Nucleus accumbens (tissue), 56 donors: ENCODE measurements at places on chromosomes 7 and 10.

DNA sequence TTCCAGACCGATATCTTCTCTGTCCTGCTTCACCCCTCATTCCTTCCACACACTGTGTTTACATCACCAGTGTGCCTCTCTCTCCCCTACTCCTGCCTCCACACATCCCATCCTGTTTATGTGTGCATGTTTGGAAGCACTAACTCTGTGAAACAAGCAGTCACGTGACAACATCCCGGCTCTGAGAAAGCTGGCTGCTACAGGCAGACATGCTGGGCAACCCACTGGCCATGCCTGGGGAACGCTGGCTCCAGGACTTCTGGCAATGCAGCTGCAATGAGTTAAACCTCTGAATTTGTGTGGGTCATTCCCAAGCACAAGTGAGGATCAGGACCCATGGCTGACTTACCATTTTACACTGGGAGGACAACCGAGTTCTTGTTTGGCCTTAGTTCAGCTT, 74.0 kb downstream of the WNT2 start:
- DNase-seq, result peak; percentile 8

DNA sequence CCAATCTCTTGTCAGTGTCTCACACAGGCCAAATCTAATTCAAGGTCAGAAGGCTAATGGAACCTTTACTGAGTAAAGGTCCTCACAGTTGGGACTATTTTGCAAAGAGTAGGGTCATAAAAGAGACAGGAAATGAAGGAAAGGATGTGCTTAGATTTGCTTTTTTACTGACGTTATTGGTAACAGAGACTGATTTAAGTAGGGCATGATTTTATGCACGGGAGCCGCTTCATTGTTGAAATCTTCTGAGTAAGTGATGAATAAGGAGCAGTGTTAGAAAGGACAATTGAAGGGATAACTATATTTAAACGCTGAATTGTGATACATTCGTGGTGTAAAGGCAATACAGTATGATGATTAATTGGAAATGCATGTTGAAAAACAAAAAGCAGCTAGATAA, 261.5 kb downstream of the MALRD1 start:
- no peak for DNase-seq

DNA sequence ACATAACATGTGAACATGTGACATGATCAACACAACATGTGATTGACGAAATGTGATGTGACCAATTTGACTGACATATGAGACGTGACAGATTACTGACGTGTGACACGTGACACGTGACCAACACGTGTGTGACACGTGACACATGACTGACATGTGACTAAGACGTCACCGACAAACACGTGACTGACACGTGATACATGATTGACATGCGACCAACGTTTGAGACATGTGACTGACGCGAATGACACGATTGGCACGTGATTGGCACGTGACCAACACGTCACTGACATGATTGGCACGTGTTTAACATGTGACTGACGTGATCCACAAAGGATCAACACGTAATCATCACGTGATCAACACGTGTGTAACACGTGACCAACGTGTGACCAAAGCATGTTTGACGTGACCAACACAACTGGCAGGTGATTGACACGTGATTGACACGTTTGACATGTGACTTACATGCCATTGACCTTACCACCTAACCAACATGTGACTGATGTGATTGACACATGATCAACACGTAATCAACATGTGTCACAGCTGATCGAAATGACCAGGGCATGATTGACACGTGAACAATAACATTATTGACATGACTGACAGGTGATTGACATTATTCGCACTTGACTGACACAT, 23.7 kb downstream of the CRPPA start:
- no peak for DNase-seq

GRCh38 chr7:100539436-100540006, 518 bp downstream of the AGFG2 start:
- DNase-seq, result no peak

DNA sequence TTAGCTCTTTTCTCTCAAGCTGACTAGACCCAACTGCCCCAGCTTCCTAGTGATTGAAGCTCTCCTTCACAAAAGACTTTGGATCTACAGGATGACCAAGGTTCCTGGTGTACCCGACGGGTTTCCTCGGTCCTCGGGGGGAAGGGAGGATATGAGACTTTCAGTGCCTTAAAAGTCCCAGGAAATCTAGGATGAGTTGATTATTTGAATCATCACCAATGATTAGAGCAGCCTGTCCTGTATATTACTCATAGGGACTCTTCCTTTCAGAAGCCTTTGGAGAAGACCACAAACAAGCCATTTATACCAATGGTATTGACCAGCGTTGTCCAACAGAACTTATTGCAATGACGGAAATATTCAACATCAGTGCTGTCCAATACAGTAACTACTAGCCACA, 6.1 kb upstream of the ACTA2 start:
- DNase-seq, result no peak

DNA sequence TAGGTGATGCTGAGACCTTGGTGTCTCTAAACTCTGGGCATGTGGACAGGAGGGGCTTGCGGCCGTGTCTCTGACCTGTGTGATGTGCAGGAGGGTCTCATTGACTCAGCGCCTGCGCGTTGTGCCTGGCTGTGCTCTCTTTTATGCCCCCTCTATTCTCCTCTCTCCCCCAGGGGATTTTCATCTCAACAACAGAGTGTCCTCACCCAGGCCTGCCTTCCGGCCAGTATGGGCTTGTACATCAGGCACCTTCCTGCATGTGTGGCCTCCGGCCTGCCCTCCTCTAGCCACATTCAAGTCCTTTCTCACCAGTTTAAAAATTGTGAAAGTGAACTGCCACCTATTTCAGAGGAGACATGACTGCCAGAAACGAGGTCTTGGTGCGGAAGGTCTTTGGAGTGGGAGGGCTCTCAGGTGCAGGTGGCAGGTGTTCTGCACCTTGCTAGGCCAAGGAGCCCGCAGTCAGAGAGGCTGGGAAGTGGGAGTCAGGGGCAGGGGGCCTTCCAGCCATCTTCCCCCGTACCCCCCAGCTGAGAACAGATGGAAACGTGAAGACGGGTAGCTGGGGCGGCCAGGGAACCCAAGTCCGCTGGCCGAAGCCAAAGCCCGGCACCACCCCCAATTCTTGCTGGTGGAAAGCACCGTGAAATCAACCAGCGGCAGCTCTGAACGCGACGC, 531 bp upstream of the INTS15 start:
- DNase-seq, result no peak

- DNase-seq, result no peak
These were observed 156.8 kb downstream of the FZD1 start for GRCh38 chr7:91421018-91421417.

- no peak for DNase-seq
These were observed 117.8 kb upstream of the MYO3A start for GRCh38 chr10:25815999-25816768.

GRCh38 chr10:10516346-10517130, 501.1 kb upstream of the CELF2 start:
- no peak for DNase-seq

- no peak for DNase-seq
These were observed 107.2 kb downstream of the RUNDC3B start for GRCh38 chr7:87735360-87735759.

GRCh38 chr7:102403563-102403962, 7.4 kb downstream of the PRKRIP1 start:
- DNase-seq, result no peak

GRCh38 chr10:29709484-29710002, 74.8 kb upstream of the SVIL start:
- no peak for DNase-seq

DNA sequence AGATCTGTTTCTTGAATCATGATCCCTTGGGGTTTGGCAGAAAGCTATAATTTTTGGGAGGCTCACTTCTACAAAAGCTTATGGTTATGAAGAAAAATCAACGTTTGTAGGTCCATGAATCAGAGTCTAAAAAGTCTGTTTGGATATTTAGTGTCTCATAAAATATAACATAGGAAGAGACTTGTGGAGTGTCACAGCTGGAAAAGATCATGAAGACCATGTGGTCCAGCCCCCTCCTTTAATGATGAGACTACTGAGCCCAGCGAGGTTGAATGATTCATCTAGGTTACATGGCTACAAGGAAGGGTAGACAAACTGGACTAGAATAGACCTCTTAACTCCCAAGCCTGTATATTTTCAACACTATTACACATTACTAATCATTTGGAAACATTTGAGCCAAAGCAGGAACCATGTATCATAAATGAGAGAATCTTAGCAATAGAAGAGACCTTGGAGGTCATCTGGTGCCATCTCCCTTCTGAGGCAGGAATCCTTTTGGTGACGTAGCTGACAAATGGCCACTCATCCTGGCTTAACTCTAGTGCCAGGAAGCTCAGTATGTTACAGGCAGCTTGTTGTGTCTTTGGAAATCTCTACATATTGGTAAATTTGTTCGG, 152.5 kb downstream of the CREB5 start:
- no peak for DNase-seq

- DNase-seq, result no peak
These were observed 108.8 kb downstream of the ADCY1 start for GRCh38 chr7:45682836-45683555.

DNA sequence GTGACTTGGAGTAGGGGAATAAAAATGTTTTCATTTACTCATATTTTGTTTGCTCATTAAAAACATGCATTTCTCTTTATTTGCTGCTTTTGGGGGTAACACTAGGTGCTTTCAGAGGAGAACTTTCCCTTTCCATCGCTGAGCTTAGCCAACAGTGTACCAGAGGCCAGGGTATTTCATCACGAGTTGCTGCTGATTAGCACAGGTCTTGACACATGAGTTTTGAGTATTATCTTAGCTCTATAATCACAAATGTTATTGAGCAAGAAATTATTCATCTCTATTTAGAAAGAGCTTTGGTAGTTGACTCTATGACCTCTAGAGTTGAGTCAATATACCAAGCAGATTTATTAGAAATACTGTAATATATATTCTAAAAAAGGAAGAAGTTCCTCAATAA, 375.9 kb downstream of the NXPH1 start:
- no peak for DNase-seq

DNA sequence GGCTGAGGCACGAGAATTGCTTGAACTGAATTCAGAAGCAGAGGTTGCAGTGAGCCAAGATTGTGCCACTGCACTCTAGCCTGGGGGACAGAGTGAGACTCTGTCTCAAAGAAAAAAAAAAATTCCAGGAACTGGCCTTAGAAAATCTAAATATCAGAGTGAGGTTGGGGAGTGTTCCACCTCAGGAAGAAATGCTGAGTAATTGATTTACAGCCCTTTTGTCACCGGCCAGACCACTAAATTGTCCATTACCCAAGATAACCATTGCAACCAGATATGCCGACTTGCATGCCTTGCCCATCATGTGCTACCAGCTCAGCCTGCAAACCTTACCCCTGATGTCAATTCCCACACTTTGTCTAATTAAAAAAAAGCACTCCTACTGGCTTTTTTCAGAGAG, 42.4 kb downstream of the CRCP start:
- no peak for DNase-seq

DNA sequence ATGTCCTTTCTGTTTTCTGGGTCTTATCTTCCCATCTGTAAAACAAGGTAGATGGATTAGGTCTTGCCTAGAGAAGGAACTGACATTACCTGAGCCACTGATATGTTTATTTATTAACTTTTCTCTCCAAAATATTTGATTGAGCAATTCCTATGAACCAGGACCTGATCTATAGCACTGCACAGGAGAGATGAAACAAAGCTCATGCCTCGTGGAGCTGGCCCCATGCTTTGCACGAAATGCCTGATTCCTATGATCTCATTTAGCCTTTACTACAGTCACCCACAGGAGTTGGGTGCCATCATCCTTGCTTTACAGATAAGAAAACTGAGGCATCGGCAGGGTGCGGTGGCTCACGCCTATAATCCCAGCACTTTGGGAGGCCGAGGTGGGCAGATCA, 48.2 kb upstream of the ZMIZ1 start:
- no peak for DNase-seq

GRCh38 chr10:32049113-32049512, 7.1 kb downstream of the KIF5B start:
- no peak for DNase-seq

- no peak for DNase-seq
These were observed 1281.2 kb upstream of the SORCS1 start for GRCh38 chr10:108445746-108446145.

DNA sequence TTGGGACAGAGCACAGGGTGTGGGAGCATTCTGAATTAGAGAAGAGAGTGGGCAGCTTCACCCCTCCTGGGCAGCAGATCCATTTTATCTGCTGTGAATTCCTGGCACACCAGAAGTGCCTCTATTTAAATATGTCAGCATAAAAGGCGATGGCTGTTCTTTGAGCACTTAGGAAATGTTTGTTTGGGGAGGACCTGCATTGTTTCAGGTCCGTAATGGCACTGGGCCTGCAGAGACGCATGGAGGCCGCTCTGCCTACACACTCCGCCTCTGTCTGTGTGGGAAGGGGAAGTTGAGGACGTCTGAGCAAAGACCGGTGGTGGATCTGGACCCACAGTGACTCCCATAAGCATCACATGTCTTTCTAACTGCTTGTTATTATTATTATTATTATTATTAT, 253.2 kb downstream of the CAMK1D start:
- no peak for DNase-seq

- no peak for DNase-seq
These were observed at the start of gene TNS3 for GRCh38 chr7:47581804-47582763. Gene TNS3 (minus strand): TSS chr7:47582111. CDS start chr7:47439636, 142,475 bp downstream.

DNA sequence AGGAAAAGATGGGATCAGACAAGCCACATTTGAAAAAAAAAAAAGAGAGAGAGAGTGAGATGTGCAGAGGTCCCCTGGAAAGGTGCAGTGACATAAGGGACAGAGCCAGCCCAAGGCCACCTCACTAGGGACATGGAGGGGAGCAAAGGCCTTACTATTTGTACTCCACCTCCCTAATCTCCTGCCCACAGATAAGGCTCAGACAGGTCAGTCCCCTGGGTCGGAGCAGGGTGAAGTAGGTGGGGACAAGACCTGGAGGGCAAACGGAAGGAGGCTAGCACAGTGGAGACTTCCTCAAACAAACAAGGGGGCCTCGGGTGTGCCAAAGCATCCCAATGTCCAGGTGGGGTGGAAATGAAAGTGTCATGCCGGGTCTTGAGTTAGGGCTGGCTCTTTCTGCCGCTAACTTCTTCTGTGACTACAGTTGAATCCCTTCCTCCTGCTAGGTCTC, 7.0 kb downstream of the PRF1 start:
- no peak for DNase-seq

DNA sequence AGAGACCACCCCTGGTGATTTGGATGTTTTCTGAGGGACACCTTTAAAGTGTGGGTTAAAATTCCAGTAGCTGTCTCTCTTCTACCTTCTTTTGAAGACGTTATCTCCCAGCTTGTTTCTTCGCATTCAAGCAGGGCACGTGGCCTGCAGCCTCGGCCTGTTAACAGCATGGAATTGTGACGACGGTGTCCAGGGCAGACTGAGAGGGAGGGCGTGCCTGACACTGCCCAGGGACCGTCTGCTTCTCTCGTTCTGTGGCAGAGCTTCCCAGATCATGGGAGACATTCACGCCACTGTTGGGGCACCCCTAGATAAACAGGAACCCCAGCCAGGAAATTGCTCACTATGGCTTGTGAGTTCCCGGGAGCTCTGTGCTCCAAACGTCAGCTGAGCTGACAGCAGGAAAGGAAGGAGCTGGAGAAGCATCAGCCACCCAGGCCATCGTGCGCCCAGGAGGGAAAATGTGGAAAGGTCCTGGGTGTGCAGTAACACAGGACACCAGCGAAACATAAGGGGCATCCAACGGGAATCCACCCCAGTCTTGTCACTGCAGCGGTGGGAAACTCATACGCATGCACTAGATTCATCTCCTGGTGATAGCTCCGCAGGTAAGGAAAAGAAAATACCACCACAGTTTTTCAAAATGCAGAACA, 41.1 kb upstream of the RBM33 start:
- DNase-seq, result no peak
